ENCODE measurements at places on chromosomes 7 and 10.
A peak's percentile ranks its signal among the peaks of the same experiment; 100 is the strongest.

GRCh38 chr7:132546366-132547127, 29.7 kb downstream of the PLXNA4 start:
- no peak for DNase-seq

- no peak for DNase-seq
Measured at GRCh38 chr7:26657686-26658388, 206.6 kb downstream of the SKAP2 start.

- no peak for DNase-seq
Measured at GRCh38 chr10:26697922-26698608, 564 bp downstream of the PDSS1 start.

DNA sequence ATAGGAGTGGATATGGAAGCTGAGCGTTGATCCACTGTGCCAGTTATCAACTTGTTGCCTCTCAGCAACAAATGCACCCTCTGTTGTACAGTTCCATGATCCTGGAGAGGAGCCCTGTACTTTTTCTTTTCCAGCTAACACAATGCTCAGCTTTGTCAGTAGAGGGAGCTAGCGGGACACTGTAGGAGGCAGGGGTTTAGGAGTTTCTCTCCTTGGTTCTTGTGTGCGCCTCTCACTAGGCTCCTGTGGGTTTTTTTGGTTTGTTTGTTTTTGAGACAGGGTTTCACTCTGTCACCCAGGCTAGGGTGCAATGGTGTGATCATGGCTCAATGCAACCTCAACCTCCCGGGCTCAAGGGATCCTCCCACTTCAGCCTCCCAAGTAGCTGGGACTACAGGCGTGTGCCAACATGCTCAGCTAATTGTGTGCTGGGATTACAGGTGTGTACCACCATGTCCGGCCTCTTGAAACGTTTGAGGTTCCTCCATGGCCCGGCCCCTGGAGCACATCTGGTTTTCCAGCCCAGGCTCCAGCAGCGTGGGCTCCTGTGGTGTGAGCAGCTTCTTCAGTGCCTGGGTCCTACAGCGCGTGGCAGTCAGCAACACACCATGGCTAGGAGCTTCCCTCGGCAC, 12.0 kb upstream of the MARVELD1 start:
- peak; percentile 13 for DNase-seq

GRCh38 chr10:36003688-36004087, 361.6 kb upstream of the FZD8 start:
- DNase-seq = no peak

- DNase-seq = no peak
Measured at GRCh38 chr10:85596389-85596788, 770.2 kb downstream of the GRID1 start.

- no peak for DNase-seq
Measured at GRCh38 chr10:969473-970150, 18.6 kb upstream of the GTPBP4 start.

DNA sequence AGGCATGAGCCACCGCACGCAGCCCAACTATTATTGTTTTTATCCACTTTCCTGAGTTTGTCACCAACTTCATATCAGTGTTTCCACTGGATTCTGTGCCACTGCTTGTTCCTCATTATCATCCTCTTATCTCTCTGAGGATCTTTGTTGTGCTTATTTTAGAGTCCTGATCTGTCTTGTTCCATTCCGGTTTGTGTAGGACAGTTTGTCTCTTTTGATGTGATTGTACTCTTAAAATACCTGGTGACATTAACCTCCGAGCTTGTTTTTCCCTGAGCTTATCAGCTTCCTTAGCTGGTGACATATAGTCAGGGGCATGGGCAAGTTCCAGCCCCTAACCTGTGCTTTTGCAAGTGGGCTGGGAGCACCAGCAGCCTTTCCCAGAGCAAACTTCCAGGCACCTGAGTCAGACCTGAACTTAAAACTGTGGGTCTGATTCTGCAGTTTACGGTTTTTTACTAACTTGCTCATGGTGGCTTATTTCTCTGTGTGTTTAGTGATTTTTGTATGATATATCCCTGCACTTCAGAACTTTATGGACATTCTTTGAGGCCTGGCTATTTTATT, 23.1 kb upstream of the FMC1 start:
- no peak for DNase-seq

DNA sequence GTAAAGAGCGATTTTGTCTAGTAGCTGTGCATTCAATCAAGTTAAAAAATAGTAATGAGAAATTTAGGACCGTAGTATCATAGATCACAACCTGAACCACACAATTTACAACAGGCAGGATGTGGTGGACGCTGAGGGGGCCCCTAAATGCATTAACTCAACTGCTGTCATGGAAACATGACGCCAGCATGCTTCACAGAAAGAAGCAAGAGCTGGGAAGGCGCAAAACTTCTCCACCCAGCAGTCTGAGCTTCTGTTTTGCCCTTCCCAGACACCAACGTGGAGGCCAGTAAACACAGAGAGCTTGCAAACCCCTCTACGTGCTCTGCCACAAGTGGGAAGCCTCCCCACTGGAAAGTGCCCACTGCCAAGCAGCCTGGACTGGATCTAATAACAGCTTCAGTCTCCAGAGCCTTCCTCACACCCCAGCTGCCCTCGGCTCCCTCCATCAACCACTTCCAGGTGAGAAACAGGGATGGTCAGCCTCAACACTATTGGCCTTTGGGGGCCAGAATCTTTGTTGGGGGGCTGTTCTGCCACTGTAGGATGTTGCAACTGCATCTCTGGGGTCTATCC, 151.8 kb downstream of the SFMBT2 start:
- no peak for DNase-seq

GRCh38 chr10:50585921-50586739, 37.6 kb downstream of the SGMS1 start:
- no peak for DNase-seq

GRCh38 chr7:1691096-1691495, 21.0 kb downstream of the ELFN1 start:
- DNase-seq = no peak

DNA sequence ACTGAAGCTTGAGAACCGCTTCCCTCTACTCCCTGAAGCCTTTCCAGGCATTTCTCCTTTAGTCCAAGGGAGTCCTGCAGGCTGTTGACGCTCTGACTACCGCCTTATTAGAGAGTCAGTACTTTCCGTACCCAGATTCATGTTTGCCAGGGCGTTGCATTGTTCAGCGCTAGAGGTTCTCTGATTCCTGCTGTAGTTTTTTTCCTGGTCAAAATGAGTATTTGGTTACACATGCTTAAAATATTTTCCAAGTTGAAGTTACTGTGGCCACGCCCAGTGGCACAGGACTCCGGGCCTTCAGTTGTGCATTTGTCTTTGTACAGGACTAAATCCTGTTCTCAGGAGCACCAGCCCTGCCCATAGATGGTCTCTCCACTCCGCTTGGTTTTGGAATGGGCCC, 7.9 kb downstream of the MTURN start:
- DNase-seq = no peak

DNA sequence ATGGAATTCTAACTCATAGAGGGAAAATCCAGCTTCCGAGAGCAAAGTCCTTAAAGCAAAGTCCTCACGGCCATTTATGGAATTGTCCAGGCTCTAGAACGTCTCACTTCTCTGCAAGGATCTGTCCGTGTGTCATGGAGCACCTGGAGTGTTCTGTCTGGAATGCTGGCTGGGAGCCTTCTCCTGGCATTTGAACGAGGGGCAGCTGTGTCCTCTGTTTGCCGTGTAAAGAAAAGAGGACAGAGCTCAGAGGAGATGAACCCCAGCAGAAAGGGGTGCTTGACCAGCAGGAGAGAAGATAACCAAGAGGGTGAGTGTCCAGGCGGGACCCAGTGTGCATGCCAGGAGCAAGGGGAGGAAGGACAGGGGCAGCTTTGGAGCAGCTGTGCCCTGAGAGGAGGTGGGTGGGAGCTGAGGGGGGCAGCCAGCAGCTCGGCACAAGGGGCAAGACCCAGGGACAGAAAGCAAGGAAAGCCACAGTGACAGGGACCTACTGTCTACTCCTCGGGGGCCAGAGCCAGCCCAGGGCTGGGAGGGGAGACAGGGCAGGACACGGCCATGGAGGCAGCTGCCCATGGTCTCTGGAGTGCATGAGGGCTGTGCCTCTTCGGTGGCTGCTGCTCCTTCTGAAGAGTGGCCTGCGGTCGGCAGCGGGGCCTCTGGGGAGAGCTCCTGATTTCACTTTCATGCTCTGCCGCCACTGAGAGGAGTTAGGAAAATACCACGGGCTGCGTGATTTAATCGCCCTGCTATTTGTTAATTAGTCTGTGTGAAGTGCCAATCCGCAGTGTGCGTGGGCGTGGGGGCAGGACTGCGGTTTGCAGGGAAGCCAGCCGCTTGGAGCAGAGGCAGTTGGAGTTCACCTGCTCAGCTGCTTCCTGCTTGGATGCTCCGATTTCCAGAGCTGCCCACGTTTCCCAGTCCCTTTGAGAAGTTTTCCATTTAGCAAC, 149.3 kb upstream of the SHH start:
- peak; percentile 29 for DNase-seq

- DNase-seq = peak; percentile 3
Measured at GRCh38 chr10:73263693-73264347, 11.4 kb upstream of the MRPS16 start.

- no peak for DNase-seq
Measured at GRCh38 chr7:130395421-130395820, 15.1 kb downstream of the CPA1 start.

DNA sequence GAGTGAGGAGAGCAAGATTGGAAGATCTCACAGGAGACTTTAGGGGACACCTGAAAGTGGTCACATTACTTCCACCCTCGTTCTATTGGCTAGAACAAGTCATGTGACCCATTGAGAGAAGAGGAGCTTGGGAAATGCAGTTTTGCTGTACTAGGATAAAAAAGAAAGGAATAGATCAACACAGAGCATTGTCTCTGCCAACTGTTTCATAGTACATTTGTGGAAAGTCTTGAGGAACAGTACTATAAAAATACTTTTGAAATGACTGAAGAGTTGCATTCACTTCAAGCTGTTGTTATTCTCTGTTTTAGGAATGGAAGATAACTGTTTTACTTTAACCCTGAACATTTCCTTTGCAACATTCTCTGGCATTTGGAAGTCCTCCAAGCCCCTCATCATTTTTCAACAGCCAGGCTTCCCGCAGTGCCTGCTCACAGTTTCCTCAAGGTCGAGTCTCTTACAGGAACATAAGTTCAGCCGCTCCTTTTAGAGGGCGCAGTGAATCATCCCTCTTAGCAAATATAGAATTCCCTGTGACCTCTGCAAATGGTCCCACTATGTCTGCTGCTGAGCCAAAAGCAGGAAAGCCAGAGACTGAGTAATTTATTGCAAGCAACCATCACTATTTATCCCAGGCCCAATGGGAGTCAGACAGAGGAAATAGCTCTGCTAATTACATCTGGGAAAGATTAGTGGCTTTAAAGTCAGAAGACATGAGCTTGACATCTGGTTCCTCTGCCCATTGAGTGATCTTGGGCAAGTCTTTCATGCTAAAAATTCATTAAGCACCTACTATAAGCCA, 40.7 kb downstream of the MRPL32 start:
- no peak for DNase-seq

DNA sequence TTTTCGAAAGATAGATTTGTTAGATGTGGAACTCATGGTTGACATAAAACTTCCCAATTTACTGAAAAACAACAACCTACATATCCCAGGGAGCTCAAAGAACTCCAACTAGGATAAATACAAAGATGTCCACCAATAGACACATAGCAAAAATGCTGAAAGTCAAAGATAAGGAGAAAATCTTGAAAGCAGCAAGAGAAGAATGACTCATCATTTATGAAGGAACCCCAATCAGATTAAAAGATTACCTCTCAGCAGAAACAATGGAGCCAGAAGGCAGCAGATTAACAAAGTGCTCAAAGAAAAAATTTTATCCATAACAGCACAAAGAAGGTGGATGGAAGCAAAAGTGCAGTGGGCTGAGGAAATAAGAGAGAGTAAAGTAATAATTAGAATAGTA, 908.6 kb downstream of the SORCS3 start:
- DNase-seq = no peak

GRCh38 chr10:125694883-125695282, 11.9 kb upstream of the TEX36 start:
- no peak for DNase-seq

DNA sequence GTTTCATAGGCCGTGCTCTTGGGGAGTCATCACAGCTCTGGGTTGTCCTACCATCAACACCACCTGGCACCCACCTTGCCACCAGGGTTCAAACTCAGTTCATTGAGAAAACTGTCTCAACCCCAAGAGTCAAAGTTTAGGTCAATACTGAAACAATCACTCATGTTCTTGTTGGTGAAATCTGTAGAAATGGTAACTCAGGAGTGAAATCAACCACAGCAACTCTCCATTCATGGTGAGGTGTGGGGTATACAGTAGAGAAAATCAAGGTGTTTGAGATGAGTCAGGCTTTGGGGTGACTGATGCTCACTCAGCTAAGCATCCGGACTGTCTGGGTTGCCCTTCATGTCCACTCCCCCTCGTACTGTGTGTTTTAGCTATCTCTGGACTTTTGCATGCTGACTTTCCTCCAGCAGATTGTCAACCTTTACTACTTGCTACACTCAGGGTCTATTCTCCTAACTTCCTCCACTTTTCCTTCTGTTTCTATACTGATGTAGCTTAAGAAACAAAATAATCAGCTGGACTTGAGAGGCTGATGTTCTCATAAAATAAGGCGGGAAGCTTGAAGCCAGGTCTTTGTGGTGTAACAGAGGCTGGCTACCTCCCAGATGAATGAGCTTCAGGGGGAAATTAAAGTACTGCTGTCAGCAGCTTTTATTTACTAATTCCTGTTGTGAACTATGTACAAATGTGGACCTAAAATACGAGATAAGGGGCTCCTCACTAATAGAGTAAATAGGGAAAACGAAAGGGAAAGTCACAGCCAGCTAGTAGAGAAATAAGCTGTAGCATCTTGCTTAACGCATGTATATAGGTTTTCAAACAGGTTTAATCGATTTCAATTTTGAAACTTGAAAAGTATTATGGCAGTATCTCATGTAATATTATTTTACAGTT, 173.6 kb upstream of the AKR1E2 start:
- no peak for DNase-seq

GRCh38 chr10:109947111-109947920, 24.0 kb upstream of the XPNPEP1 start:
- DNase-seq = no peak

- no peak for DNase-seq
Measured at GRCh38 chr10:124105045-124105444, 11.6 kb upstream of the CHST15 start.

- no peak for DNase-seq
Measured at GRCh38 chr10:61108915-61109314, 164.9 kb upstream of the RHOBTB1 start.

DNA sequence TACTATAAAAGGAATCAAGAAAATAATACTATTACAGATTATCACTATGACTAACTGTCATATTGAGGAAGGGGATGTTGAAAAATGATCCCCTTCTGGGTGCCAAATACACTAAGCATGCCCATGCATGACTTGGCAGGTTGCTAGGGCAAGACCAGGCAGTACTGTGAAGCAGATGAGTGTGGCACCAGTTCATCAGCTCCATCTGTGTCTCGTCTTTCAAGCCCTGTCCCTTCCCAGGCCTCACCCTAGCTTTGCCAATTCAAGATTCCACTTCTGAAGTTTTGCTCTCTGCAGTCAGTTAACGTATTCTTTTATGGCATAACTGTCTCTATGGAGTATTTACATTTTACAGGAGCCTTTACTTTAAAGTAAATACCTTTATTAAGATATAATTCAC, 135.6 kb upstream of the HPS1 start:
- no peak for DNase-seq

GRCh38 chr10:46226232-46226631, 60.6 kb upstream of the ANTXRL start:
- DNase-seq = no peak

- DNase-seq = no peak
Measured at GRCh38 chr7:64811767-64812166, 17.5 kb downstream of the ZNF138 start.
